ENCODE measurements at places on chromosomes 2 and 18.

DNA sequence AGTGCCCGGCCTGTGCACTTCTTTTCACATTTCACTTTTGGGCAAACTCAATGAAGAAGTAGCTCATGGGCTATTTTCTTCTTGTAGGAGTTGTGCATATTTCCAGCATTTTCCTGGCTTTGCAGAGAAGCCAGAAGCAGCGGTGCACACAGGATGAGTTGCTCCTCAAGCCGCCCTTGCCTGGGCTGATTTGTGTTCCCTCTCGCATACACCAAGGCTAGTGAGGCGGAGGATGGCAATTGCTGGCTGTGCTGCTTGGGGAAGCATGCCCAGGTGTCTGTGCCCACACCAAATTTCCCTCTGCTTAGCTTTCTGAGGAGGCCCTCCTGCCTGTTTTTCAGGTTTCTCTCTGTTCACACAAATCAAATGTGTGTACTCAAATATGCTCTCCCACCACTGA is 85.4 kb upstream of the TMEM200C start:
- DNase-seq: no peak

GRCh38 chr2:25597881-25598280 is 75.5 kb downstream of the DTNB start:
- DNase-seq: no peak

DNA sequence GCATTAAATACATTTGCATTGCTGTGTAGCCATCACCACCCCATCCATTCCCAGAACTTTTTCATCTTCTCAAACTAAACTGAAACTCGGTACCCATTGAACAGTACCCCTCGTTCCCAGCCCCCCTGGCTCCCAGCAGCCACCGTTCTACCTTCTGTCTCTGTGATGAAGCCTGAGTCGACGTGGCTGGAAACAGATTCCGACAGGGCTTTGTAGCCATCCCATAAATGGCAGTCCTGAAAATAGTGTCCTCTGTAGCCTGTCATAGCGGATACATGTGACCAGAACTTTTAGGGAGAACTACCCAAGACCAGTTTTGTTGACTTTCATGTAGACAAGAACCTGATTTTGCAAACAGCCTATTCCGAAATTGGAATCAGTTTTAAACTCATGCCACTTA is 59.1 kb downstream of the TSHZ1 start:
- no peak for DNase-seq

DNA sequence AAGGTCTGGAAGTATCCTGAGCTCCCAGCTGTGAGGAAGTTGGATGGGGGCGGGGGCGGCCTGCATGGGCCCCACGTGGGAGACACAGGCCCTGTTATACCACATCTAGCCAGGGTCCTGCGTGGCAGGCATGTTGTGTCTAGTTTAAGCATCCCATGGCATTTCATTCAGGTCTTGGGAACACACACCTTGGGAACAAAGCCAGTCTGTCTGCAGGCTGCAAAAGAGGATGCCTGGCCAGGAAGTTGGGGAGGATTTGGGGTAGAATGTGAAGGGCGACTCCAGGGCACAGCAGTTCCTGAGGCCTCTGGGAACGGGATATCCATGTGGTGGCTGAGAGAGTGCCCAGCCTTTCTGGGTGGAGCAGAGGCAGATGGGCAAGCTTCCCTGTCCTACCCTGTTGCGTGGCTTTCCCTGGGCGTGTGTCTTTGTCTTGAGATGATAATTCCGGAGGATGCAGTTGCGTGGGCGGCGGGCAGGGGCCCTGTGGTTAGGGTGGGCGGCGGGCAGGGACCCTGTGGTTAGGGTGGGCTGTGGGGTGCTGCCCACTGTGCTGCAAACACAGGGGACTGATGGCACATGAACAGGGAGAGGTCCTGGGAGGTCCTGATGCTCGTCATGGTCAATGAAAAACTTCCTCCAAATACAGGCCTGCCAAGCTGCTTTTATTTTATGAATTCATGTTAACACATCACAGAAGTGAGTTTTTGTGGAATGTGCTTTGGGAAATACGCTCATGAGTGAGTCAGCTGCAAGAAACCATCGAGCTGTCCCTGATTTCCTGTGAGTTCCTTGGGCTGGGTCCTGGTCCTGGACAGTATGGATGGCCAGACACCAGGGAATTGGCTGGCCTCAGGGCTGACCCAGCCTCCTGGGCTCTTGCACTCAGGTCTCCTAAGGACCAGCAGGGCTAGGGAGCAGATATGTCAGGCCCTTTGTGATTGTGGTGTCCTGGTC is 90.0 kb upstream of the HS6ST1 start:
- no peak for DNase-seq

GRCh38 chr18:79545736-79546171 is 133.8 kb upstream of the CTDP1 start:
- no peak for DNase-seq

DNA sequence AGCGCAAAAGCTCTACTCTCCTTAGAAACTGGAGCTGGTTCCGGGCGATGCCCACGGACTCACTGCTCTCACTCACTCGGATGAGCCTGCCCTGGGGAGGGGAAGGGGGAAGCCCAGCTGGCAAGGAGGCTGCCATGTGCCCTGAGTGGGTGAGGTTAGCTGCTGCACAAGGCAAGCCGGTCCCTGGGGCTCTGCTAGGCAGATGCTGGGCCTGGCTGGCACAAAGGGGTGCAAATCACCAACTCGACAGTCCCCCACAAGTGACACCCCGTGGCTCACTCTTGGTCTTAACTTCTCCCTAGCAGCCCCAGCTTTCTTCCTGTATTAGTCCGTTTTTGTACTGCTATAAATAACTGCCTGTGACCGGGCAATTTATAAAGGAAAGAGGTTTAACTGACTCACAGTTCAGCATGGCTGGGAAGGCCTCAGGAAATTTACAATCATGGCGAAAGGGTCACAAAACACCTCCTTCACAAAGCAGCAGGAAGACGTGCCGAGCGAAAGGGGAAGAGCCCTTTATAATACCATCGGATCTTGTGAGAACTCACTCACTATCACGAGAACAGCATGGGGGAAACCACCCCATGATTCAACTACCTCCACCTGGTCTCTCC is 33.2 kb downstream of the ADCY3 start:
- DNase-seq: no peak

DNA sequence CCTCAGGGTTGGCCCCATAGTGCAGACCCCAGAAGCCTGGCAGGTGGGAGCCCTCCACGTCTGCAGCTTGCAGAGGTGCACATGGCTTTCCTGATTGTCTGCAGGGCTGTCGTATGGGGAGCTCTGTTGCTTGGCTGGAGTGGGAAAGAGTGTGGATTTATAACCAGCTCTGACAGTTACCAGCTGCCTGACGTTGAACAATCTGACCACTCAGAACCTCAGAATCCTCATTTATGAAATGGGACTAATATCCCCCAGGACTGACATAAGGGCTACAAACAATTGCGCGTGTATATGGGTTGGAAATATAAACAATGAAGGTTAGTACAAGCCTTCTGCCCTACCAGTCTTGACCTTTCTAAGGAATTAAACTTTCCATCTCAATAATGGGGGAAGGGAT is 13.9 kb upstream of the PXDN start:
- no peak for DNase-seq
